RCC 7860 (cell line): ENCODE measurements at places on chromosomes 12 and 14.

GRCh38 chr14:58677996-58678395 lies 40.2 kb downstream of the DACT1 start:
- DNase-seq = no peak

- DNase-seq = peak; percentile 81
Measured at GRCh38 chr12:127485528-127485927, 781.4 kb upstream of the TMEM132C start.

GRCh38 chr12:6355491-6356373 lies 13.9 kb upstream of the TNFRSF1A start:
- DNase-seq = no peak

DNA sequence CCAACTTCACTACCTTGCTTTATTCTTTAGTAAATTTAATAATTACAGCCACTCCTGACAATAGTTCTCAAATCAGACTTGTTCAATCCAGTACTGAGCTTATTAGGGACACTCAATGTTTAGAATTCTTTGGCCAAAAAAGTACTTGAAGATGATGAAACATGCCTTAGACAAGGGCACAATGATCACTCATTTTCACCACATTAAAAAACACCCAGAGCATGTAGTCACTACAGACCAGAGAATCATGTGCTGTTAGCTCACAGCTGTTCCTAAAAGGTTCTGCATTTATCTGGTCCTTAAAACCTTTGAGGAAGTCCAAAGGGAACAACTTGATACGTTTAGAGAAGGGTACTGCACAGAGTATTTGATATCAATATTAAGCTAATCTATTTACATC lies 98.7 kb downstream of the INSM2 start:
- no peak for DNase-seq

- no peak for DNase-seq
Measured at GRCh38 chr12:94149781-94150239, 1.4 kb downstream of the PLXNC1 start.

DNA sequence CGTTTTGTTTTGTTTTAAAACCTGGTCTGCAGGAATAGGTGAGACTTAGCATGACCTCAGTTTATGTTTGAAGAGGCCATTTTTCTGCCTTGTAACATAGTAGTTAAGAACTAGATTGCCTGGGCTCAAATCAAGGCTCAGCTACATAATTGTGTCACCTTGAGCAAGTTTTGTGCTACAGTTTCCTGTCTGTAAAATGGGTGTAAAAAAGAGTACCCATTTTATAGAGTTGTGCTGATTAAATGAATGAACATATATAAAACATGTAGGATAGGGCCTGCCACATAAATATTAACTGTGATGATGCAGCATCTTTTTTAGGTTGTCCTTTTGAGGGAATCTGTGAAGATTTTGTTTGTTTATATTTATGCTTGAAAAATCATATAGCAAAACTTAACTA lies 7.2 kb downstream of the WNK1 start:
- no peak for DNase-seq

DNA sequence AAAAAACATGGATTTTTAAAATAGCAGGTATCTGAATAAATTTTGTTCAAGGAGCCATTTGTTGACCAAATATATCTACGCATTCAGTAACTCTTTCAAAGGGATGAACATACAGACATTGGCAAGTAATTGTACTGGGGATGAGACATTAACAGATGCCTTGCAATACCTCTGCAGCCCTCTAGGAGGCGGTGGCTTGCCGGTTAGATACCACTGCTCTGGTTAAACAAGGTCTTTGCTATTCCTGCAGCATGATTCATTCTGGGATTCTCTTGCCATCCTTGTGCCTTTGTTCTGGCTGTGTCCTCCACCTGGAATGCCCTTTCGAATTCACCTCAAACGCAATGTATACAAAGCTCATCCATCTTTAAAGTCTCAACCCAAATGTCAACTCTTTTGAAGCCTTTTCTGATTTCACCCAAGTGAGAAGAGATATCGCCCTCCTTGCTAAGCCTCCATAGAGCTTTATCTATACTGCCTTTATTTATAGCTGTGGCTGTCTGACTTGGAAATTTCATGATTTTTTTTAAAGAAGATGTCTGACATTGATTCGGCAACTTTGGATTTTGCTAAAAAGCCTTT lies 131.0 kb upstream of the SRRM4 start:
- DNase-seq = peak; percentile 20

- peak; percentile 80 for DNase-seq
Measured at GRCh38 chr12:52252728-52253343, 19.8 kb downstream of the KRT7 start.

GRCh38 chr12:54759751-54760150 lies 94.6 kb upstream of the MUCL1 start:
- no peak for DNase-seq

GRCh38 chr14:68104518-68104917 lies 284.9 kb downstream of the RAD51B start:
- DNase-seq = peak; percentile 74

DNA sequence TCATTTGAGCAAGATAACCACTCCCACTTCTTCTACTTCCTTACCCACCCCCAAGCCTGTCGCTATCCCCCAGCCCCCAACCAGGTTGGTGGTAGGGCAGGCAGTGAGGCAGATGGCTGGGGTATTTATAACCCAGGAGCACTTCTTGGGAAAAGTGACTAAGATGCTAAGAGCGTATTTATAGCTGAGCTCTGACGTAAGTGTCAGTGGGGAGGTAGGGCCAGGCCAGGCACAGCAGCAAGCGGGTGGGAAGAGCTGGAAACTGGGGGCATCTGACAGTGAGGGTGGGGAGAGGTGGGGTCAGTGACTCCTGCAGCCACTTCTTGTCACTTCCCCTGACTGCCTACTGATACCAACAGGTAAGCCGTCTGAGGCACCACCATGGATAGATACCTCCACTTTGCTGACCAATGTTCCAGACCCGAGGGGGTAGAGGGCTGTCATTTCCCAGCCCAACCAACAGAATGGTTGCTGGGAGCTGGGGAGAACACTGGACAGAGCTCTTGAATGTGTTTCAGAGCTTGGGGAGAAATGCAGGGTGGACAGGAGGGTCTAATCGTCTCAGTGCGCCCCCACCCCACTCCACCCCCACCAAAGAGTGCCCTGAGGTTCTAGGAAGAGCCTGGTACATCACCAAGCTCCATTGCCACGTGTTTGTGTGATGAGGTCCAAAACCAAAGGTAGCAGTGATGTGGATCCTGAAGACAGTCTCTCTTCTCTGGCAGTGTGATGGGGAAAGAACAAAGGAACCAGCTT lies 2.7 kb upstream of the INHBE start:
- DNase-seq = no peak

GRCh38 chr14:58107947-58108552 lies 44.0 kb downstream of the ARMH4 start:
- DNase-seq = peak; percentile 14

DNA sequence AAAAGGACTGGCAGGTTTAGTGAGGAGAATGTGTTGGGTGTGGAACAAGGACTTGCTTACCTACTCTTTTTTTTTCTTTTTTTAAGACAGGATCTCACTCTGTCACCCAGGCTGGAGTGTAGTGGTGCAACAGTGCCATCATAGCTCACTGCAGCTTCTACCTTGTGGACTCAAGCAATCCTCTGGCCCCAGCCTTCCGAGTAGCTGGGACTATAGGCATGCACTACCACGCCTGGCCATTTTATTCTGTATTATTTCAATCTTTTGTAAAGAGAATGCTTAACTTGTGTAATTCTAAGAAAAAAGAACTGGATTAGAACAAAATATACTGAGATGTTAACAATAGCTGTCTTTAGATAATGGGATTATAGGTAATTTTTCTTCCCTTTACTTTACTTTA lies 1.9 kb upstream of the VRTN start:
- DNase-seq = no peak

GRCh38 chr14:63853831-63854293 lies 1.1 kb downstream of the SYNE2 start:
- DNase-seq = no peak

DNA sequence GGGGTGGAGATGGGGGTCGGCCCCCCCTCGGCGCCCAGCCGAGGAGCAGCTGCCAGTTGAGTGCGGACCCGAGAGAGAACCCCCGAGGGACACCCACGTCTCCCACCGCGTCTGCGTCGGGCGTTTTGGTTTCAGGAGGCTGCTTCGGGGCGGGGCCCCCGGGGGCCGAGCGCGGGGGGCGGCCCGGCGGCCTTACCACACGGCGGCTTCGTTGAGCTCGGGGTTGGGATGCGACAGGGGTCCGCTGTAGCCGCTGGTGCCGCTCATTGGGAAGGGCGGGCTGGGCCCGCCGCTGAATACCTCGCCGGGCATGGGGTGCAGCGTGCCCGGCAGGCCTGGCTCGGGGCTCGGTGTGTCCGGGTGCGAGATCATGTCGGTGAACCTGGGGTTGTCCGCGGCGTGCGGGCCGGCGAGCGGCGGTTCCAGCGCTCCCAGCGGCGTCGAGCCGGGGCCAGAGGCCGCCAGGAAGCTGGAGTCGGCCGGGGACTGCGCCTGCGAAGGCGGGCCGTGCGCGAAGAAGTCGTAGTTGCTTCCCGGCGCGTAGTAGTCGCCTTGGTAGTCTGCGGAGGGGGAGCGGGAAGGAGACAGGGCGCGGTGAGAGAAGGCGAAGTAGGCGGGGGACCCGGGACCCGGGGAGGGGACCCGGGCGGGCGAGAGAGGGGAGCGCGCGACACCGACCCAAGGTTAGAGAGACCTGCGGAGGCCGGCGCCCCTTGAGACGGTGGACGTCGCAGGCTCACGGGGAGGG lies 8.5 kb downstream of the LHX5 start:
- no peak for DNase-seq

DNA sequence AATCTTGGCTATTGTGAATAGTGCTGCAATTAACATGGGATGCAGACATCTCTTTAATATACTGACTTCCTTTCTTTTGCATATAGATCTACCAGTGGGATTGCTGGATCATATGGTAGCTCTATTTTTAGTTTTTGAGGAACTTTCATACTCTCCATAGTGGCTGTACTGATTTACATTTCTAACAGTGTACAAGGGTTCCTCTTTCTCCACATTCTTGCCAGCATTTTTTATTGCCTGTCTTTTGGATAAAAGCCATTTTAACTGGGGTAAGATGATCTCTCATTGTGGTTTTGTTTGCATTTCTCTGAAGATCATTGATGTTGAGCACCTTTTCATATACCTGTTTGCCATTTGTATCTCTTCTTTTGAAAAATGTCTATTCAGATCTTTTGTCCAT lies 8.4 kb downstream of the AMDHD1 start:
- DNase-seq = no peak

GRCh38 chr12:123150744-123151456 lies at the start of gene PITPNM2:
TSS of gene PITPNM2 (minus strand) at chr12:123151090. CDS start at chr12:123034590, 116,500 bp downstream.
- DNase-seq = peak; percentile 26

- DNase-seq = peak; percentile 50
Measured at GRCh38 chr12:104177663-104178501, 37.7 kb upstream of the TXNRD1 start.

GRCh38 chr12:65725376-65725775 lies 98.9 kb upstream of the HMGA2 start:
- DNase-seq = no peak

- no peak for DNase-seq
Measured at GRCh38 chr12:95164656-95165055, 52.6 kb downstream of the FGD6 start.

- DNase-seq = no peak
Measured at GRCh38 chr12:130137040-130138018, 24.9 kb upstream of the FZD10 start.

DNA sequence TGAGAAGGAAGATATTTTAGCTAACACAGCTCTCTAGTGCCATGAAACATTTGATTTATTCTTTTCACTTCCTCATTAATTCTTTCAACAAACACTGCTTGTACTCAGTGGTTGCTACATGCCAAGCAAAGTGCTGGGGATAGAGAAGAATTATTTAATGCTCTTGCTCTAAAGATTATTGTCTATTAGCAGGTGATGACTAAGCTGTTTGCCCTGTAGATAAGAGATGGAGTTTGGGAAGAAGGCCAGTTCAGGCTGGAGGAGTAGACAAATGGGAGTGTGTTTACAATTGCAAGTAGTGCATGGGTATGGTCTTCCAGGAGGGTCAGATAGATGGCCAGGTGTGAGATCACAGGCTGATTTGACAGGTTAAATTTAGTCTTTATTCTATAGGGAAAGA lies 99.8 kb upstream of the SEL1L start:
- no peak for DNase-seq

DNA sequence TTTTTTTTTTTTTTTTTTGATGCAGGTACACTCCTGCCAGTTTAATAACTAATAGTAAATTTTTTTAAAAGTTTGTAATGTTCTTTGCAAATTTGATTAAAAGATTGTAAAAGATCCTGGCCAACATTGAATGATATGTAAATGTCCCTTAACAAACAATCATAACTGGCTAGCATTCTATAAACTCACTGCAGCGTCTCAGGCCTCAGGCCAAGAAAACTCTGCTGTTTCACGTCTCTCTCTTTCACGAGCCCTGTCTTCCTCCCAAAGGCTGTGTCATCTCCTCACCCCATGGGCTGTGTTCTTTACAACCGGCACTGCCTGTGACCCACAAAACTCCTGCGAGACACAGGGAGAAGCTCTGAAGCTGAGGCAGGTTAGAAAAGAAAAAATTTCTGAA lies 103.3 kb downstream of the NUAK1 start:
- no peak for DNase-seq

- no peak for DNase-seq
Measured at GRCh38 chr12:4471256-4471655, 25.6 kb upstream of the FGF6 start.

DNA sequence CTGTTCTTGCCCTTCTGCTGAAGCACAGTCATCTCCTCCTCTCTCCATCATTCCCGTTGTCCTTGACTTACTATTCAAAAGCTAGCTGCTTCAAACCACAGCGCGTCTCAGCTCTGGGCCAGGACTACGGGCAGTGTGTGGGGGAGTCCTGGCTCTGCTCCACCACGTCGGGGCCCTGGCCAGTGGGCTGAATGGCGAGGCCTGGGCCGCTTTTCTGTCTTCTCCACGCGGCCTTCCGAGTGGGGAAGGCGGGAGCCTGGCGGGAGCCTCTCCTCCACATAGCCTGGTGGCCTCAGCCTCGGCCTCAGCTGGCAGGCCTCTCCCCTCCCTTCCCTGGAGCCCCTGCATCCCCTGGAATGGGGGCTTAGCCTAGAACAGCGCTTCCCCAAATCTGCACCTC lies 16.5 kb downstream of the ANKRD9 start:
- no peak for DNase-seq

DNA sequence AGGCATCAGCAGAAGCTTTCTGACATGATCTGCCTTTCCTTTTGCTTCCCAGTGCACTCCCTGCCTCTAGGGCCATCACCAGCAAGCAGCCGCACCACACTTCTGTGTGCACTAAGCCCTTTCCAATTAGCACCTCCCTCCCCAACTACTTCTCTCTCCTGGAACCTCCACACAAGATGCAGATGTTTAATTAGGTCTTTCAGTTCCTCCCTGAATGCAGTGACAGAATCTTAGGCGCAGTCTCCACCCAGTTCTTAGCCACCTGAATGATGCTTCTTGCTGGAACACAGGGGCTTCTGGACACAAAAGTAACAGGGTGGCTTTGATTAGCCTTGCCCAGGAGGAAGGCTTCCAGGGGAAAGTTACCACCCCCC lies 32.9 kb downstream of the NIN start:
- DNase-seq = no peak

DNA sequence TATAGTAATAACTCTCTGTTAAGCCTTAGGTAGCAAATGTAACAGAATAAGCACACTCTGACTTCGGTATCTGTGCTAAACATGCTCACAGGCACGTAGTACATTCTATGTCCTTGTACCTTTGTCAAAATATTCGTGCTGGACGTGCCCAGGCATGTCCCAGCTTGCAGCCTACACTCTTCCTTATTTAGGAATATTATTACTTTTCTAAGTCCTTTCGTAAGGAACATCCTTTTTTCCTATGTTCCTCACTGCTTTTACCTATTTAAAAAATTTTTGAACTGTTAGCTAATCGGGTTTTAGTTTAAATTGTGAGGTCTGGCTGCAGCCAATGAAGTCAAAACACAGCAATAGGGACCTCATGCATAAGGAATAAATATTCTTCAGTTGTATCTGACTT lies 24.1 kb upstream of the UBC start:
- DNase-seq = peak; percentile 33

- DNase-seq = peak; percentile 43
Measured at GRCh38 chr12:75892731-75893408, 138.7 kb downstream of the PHLDA1 start.
